ENCODE measurements at places on chromosomes 1 and 21.

- DNase-seq: no peak
Observed at GRCh38 chr1:210830034-210831028, 303.6 kb downstream of the KCNH1 start.

GRCh38 chr1:39268906-39269305 lies 64.4 kb downstream of the MACF1 start:
- no peak for DNase-seq

- no peak for DNase-seq
Observed at GRCh38 chr1:224541901-224542630, 74.1 kb upstream of the CNIH3 start.

- DNase-seq: peak; percentile 10
Observed at GRCh38 chr1:230332575-230333066, 93.5 kb downstream of the PGBD5 start.

DNA sequence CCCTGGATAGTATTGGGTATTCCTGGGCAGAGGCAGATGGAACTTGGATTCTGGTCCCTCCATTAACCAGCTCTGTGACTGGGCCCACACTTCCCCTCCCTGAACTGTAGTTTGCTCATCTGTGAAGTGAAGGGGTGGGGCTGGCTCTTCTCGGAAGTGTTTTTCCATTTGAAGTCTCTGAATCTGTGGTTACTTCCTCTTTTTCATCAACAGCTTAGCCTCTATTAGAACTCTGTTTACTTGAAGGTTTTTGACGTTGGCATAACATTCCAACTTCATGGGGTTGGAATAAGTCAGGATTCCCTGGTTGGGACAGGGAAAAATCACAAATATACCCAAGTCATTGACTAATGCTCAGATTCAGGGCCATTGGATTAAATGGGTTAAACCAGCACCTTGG lies 3.6 kb downstream of the KIAA0040 start:
- peak; percentile 46 for DNase-seq

DNA sequence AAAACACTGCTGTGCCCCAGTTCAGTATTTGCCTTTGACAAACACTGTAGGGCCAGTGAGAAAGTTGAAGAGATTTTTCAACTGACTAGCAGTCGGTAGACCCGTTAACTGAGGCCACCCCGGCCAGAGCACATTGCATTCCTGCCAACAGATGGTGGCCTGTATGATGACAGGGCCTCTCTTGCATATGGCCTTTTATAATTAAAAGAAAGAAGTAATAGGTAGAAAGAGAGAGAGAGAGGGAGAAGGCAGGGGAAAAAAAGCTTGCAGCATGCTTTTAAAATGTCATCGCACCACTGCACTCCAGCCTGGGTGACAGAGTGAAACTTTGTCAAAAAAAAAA lies 4.7 kb upstream of the C1orf174 start:
- no peak for DNase-seq

DNA sequence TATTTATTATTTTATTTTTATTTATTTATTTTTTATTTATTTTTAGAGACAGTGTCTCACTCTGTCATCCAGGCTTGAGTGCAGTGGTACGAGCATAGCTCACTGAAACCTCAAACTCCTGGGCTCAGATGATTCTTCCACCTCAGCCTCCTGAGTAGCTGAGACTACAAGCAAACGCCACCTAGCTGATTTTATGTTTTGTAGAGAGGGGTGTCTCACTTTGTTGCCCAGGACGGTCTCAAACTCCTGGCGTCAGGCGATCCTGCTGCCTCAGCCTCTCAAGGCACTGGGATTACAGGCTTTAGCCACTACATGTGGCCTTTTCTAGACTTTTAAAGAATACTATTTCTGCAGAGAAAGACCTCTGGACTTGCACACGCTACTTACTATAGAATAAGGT lies 61.3 kb upstream of the C1orf53 start:
- DNase-seq: no peak

GRCh38 chr21:45525910-45526306 lies 16.3 kb downstream of the SLC19A1 start:
- no peak for DNase-seq

DNA sequence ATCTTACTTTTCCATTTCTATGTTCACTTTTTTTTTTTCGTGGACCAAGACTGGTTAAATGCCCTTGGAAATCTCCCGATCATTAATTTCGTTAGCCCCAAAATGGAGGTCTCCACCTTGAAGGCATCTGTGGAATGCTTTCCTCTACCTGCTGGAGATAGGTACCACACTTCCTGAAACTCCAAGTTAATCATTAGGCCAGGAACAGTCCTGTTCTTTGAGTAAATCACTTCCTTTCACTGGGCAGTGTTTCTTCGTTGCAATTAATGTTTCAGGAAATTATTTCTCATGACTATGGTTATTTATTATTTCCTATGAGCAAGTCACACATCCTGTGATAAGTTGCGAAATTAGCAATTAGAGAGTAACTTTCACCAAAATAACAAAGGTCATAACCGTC lies 225.2 kb upstream of the LYPLAL1 start:
- DNase-seq: no peak

GRCh38 chr1:94236013-94236491 lies 1.3 kb downstream of the ARHGAP29 start:
- DNase-seq: no peak

DNA sequence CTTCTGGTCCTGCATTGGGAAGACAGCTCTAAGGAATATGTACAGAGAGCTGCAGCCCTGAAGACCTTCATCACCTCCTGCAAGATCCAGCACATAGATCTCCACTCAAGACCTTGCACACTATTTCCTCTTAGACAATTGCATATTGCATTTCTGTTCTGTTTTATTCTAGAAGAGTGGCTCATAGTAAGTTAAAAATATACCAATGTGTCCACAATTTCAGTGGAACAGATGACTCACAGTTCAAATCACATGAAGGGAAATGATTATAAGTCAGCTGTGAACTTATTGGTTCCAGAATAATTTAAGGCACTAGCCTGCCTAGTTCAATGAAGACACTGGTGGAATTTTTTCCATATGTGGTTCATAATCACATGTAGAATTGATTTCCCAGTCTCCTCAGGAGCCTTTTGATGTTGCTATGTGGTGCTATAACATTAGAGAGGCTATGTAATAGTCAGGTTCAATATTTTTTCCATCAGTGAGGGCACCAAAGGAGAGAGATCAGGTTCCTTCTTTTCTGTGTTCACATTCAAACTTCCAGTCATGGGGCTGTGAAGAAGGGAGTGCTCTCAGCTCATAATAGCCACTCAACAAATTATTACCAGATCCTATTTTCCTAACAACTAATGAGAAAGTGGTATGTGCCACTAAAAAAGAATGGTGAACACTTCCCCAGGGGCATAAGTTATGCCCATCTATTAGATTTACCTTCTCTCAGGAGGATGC lies 9.8 kb upstream of the AK5 start:
- DNase-seq: no peak

DNA sequence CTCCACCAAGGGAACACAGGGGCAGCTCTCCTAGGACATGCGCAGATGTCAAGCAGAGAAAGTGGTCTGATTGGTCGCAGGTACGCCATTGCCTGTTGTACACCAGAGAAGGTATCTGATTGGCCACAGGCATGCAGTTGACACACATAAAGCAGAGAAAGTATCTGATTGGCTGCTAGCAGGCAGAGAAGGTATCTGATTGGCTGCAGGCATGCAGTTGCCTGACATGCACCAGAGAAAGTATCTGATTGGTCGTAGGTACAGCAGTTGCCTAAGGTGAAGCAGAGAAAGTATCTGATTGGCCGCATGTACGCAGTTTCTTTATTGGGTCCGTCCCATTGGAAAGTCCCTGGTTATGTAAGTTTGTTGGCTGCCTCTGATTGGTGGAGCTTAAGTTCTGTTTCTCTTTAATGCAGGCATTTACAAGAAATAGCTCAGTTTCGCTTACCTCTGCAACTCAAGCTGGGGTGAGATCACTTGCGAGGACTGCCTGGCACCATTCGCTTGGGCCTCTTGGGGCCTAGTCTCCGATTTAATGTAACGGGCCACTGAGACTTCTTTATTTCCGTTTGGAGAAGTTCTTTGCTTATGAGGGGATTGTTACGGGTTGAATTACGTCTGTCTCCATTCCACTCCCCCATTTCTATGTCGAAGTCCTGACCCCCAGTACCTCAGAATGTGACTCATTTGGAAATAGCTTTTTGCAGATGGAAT lies 74.2 kb downstream of the SIK1 start:
- no peak for DNase-seq

- no peak for DNase-seq
Observed at GRCh38 chr1:236204039-236204438, 61.7 kb downstream of the GPR137B start.

DNA sequence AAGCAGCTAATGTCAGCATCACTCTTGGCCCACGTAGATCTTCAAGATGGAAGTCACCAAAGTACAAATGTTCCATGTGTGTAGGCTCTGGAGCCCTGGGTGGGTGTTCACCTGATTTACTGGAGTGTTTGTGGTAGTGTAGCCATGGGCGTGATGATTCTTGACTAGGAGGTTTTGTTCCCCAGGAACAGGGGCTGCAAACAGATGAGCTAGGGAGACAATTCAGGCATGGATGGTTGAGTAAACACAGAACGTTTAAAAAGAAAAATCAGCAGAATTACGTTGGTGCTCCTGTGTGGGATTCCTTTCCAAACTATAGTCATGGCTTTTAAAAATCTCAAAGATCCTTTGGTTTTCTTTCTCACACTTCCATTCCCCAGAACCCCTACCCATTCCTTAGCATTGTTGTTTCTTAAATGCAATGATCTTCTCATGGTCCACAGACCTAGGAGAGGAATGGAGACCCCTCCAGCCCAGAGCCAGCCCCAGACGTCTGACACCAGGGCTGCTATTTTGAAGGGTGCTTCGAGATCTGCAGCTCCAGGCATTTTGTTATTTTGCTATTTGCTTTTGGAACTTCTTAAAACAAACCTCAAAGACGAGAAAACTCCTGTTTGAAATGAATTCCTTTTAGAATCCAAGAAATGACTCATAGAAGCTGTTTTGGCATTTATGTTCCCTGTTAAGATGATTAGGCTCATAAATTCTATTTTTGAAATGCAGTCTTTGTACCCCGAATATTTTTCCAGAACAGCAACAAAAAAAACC lies 115.1 kb downstream of the ETS2 start:
- no peak for DNase-seq

- no peak for DNase-seq
Observed at GRCh38 chr21:43632373-43632905, 26.8 kb downstream of the HSF2BP start.

DNA sequence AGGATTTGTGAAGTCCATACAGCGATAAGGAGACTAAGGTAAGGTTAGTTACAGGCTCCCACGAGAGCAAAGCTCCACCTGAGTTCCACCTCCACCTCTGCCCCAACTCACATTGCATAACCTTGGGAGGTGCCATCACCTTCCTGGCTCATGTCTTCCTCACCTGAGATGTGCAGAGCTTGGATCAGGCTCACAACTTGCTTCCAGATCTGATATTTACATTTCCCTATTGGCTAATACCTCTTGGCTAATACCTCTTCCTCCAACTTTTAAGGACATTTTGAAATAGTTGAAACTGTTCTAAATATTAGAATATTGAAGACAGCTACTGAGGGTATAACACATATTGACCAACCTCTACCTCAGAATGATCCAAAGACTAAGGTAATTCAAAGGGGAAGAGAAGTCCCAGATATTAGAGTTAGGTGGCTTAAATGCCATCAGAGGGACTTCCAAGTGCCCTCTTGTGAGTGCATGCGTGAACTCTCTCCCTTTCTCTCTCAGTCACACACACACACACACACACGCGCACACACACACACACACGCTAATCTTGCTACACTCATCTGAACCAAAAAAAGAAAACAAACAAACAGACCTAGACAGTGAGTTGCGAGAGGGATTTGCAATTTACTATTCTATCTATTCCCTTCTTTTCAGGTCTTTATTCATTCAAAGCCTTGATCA lies 134.3 kb downstream of the PLPP3 start:
- no peak for DNase-seq

DNA sequence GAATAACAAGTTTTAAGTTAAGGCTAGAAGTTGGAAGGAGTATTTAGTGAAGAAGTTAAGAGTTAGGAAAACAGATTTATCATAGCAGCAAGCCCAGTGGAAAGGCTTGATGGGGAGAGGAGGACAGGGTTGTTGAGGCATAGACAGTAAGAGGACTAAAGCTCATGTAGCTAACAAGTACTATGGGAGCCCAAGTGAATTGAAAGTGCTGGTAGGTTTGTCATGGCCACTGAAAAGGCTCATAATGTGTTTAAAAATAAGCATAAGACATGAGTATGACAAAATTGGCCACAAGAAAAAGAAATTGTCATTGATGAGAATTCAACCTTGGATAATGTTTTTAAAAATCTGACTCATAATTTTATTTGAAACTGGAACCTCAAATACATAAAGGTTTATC lies 49.2 kb upstream of the CRB1 start:
- no peak for DNase-seq

DNA sequence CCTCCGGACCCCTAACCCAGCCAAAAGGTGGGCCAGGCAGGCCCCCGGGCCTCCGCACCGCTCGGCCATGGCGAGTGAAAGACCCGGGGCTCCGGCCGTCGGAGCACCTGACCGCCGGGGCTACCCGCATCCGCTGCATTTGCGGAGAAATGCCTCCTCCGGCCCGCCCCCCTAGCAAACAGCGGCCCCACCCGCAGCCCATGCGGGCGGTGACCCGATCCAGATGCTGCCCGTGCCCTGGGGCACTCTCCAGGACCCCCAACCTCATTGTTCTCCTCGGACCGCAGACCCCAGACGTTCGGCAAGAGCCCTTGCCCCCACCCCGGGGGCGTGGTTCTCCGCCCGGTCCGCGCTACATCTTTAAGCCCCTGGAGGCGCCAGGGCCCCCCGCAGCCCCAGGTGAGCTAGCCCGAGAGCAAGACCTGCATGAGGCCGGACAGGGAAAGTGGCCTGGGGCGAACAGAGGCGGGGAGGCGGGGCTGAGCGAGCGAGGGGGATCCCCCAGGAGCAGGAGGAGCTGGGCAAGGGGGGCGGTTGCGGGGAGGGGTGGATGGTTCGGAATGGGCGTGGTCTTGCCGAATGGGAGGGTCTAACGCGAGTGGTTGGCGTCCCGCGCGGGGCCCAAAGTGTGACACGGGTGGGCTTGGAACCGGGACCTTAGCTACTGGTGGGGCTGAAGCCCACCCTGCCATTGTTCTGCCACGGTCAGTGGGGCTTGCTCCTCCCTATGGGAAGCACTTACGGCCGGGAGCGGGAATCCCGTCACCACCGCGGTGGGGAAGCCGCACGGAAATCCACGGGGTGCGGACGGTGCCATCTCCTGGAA lies 6.3 kb upstream of the CRYBG2 start:
- peak; percentile 43 for DNase-seq

DNA sequence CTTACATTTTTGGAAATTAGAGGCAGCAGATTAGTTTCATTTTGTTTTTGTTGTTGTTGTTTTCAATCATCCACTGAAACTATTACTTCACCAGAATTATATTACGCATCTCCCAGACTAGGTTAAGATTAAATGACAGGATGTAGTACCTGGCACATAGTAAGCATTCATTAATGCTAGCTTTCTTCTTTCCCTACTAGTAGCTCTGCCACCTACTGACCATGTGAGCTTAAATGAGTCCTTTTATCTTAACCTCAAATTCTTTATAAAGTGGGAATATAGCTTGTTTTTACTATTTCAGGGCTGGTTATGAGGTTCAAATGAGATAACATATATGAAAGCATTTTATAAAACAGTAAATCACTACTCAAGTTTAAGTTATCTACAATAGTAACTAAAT lies 10.2 kb upstream of the ASPM start:
- DNase-seq: no peak

GRCh38 chr1:235169986-235170385 lies 8.9 kb upstream of the RBM34 start:
- no peak for DNase-seq

Data from activated CD4-positive, alpha-beta T cell treated with anti-CD3 and anti-CD28 coated beads, Interleukin-2, amount 50 U/mL, for 1 hour (primary cell).